ENCODE measurements at places on chromosomes 4 and X.

DNA sequence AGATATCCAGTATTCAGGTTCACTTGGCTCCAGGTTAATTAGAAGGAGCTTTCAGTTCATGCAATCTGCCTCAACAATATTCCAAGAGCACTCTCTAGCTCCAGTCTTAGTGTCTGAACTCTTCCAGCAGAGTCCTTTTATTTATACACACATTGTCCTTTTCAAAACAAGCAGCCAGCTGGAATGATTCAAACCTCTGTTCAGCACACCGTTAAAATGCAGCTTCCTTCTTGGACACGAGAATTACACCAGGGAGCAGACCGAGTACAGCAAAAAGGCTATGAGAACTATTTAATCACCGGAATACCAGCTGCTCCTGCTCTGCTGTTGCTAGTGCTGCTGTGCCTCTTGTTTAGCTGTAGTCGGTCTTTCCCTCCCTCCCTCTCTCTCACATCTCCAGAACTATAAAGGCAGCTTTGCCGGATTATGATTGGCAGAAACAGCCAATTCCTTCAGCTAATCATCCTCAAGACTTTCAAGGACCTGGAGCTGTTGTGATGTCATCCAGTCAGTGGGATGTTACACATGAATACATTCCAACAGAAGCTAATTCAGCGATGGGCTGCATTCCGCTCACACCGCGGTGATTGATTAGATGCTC lies at the start of gene NDST4:
NDST4 (minus strand) TSS at position 115 of the 601 bp plus-strand sequence. CDS start 36,584 bp downstream, outside the sequence.
- DNase-seq: no peak

- no peak for DNase-seq
Measured at GRCh38 chrX:41695426-41695825, 6.7 kb downstream of the GPR34 start.

DNA sequence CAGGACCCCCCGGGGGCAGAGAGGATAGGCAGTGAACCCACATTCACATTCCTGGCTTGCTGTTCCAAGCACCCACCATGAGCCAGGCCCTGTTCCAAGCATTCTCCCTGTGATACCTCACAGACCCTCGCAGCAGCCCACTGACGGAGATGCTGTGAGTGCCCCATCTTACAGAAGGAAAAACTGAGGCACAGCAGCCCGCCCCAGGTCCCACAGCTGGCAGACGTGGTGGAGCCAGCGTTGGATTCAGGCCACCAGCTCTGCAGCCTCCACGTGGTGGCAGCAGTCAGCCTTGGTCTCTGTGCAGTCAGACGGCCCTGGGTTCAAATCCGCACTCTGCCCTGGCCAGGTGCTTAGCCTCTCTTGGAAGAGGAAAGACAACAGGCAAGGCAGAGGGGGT lies 16.8 kb downstream of the MAN2B2 start:
- no peak for DNase-seq

DNA sequence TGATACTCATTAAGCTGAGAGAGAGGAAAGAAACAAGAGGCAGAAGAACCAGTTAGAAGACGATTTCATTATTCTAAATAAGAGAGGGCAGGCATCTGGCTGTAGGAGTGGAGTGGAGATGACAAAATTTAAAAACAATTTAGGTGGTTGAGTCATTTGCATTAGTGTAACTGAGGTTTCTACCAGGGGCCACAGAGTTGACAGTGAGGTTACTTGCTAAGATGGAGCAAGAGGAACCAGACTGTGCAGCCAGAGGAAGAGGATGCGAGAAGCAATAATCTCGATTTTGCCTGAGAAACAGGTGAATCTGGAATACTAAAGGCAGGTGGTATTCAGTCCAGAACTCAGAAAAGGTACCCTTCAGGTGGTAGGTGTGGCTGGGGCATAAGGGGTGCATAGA lies 491.9 kb downstream of the MID1IP1 start:
- no peak for DNase-seq

DNA sequence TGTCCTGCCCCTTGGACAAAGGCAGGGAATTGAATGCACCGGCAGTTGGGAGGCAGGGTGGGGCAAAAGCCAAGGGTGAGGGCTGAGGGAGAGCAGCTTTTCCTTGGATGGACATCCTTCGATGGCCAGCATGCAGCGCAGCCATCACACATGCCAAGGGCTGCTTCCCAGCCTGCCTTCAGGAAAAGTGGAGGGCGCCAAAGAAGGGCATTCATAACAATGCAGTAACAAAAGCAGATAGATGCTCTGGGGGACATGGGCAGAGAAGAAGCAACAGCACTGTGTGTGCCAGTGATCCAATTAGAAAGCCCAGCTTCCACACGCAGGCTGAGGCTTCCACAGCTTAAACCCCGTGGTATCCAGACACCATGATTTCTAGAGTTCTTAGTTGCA lies 71.5 kb downstream of the TSPAN5 start:
- no peak for DNase-seq

DNA sequence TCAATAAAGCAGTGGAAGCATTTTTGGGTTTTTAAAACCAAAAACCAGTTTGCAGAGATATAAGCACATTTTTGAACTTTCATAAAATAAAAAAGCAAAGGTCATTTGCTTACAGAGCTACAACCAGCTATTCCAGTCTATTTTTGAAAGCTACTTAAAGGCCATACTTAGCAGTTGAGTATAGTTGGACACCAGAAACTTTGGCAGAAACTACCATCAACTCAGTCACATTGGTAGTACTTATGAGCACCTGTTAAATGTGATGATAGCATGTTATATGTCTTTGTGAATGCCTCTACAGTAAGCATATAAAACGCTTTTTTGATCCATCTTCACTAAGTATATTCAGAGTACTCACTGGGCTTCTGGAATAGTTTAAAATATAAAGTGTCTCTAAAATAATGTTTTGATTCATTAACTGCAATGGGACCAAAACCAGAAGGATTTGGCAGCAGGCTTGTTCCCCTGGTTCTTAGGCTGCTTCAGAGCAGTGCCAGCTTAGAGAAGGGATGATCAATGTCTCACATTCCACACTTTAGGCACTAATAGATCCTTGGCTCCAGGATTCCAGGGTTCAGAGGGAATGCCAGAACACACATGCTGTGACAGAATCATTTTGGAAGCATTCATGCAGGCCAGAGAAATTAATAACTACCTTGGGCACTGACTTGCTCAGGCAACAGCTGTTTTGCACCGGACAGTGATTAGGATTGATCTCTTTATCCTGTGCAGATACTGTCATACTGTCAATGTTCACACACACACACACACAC lies 103.9 kb downstream of the IQCM start:
- no peak for DNase-seq

DNA sequence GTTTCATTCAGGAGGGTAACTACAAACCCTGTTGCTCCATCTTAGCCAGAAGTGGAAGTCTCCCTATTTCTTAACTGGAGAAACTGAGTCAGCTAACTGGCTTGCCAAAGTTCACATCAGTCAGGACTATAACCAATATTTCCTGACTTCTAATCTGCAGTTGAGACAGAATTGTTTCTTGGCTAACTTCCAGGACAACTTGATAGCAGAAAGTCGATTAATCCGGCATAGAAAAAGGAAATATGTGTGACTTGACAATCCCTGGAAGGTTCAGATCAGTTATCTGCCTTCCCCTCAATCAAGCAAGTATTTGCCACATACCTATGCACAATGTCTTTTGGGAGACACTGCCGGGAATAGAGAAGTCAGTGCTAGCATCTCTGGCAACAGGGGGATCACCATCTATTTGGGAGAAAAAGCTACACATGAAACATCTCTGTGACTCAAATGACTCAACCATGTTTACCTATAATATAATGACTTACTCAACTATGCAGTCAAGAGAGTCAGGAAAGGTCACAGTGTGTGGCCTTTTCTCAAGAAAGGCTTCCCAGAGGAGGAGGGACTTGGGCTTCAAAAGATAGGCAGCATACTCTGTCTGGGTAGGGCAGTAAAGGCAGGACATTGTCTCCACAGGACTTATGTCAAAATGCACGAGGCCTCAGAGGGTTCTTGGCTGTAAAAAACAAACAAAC lies 12.4 kb upstream of the LONRF3 start:
- DNase-seq: no peak

GRCh38 chrX:91434351-91435168 lies at the start of gene PABPC5:
Gene PABPC5 (plus strand): TSS chrX:91434839. CDS start chrX:91435578, 739 bp downstream.
- no peak for DNase-seq

DNA sequence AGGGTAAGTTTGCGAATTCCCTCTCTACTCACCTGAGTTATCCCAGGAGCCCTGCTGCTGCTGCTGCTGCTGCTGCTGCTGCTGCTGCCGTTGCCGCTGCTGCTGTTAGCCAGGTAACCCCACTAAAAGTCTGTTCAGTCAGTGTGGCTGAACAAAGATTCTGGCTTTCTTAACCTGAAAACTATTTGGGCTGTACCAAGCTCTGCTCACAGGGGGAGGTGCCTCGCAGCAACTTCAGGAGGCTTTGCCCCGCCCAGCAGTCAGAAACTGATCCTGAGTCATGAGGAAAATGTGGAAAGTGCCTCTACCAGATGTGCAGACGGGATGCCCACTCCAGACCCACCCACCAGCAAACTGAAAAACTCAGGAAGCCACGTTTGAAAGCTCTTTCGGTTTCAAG lies at the start of gene CAPN6:
CAPN6 (minus strand) TSS at position 145 of the 400 bp plus-strand sequence. CDS start 6,547 bp downstream, outside the sequence.
- no peak for DNase-seq

GRCh38 chr4:182724414-182724813 lies 192.8 kb downstream of the DCTD start:
- DNase-seq: no peak

GRCh38 chr4:136805617-136806016 lies 726.7 kb downstream of the PCDH18 start:
- DNase-seq: no peak

- no peak for DNase-seq
Measured at GRCh38 chr4:105329081-105329480, 144.8 kb downstream of the PPA2 start.

- DNase-seq: no peak
Measured at GRCh38 chrX:74408304-74408703, 13.0 kb upstream of the SLC16A2 start.

GRCh38 chr4:38344929-38345328 lies 319.1 kb upstream of the KLF3 start:
- no peak for DNase-seq

GRCh38 chr4:13905543-13905942 lies 278.0 kb upstream of the BOD1L1 start:
- no peak for DNase-seq

- no peak for DNase-seq
Measured at GRCh38 chrX:46628460-46629371, 55.2 kb downstream of the CHST7 start.

- DNase-seq: no peak
Measured at GRCh38 chrX:22135994-22136684, 104.0 kb downstream of the PHEX start.

DNA sequence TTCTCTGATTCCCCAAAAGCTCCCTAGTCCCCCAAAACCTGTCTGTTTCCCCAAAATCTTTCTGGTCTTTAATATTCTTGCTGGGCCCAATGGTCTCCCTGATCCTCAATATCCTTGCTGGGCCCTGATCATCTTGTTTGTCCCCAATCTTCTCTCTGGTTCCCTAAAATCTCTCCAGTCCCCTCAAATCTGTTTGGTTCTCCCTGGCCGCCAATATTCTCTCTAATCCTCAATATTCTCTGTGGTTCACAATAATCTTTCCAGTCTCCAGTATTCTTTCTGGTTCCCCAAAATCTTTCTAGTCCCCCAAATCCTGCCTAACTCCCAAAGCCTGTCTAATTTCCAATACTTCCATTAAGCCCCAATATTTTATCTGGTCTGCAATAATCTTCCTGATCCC lies 18.5 kb downstream of the P2RY8 start:
- no peak for DNase-seq

DNA sequence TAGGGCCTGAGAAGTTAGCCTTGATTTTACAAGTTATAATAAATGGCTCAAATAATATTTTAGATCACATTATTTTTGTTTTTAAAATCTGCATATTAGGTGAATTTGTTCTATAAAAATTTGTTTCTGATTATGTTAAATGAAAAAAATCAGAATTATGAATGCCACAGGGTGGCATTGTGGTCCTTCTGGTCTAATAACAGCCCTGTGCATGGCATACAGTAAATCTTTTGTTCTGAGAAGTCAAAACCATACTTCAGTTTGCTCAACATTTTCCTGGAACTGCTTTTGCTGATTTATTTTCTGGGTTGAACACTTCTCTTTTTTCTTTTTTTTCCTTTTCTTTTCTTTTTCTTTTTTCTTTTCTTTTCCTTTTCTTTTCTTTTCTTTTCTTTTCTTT lies 101.0 kb upstream of the UBQLN2 start:
- DNase-seq: no peak

GRCh38 chr4:83362492-83363329 lies 28.1 kb upstream of the HPSE start:
- DNase-seq: no peak

DNA sequence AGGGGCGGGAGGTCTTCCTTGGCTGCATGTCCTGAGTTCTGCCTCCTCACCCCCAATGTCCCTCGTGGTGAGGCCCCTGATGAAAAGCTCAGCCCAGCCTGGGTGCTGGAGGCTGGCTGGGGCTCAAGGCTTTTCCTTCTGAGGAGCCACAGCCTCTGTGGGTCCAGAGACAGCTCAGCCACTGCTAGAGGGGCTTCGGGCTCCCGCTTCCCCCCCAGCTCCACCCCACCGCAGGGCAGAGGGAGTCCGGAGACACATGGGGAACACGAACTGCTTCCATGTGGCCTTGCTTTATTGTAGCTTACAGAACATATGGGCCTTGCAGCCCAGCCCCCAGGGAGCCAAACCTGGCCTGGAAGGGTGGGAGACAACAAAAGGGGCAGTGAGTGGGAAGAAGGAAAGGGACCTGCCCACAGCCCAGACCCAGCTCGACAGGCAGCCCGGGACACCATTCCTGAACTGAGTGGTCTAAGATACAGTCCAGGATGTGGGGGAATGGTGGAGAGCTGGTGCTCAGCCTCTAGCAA lies 89.9 kb upstream of the NKX1-1 start:
- DNase-seq: no peak

DNA sequence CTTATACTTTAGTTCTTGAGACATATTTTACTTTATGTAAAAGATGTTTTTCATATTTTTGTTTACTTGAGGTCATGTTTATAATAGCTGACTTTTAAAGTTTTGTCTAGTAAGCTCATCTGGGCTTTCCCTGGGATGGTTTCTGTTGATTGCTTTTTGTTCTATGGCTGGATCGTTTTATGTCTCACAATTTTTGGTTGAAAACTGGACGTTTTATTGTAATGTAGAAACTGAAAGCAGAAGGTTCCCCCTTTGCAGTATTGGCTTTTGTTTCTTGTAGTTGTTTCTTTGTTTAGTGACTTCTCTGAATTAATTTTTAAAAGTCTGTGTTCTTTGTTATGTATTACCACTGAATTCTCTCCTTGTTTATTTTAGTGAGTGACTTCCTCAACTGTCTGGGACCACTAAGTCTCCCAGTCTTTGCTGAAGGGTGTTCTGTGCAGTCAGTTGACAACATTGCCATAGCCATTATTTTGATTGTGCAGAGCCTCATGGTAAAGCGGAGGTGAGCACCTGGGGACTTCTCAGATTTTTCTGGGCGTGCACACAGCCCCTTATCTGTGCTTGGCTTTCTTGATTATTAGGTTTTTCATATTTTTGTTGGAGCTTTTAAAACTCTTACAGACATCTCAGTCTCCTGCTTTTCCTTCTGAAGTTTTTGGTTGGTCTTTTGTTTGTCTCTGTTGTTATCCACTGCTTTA lies 31.0 kb downstream of the KDM6A start:
- no peak for DNase-seq

- no peak for DNase-seq
Measured at GRCh38 chr4:98470831-98471230, 187.6 kb downstream of the TSPAN5 start.

- no peak for DNase-seq
Measured at GRCh38 chrX:76253432-76253831, 80.6 kb downstream of the PBDC1 start.

GRCh38 chr4:73701116-73701515 lies 39.3 kb upstream of the CXCL8 start:
- DNase-seq: no peak
